LHCN-M2 (cell line): ENCODE measurements at places on chromosomes 4 and X. TPM values are rescaled to one million over a fixed set of nuclear protein-coding genes. Genes with fewer than 3 reads are reported as not detected.

GRCh38 chrX:18574591-18574990 lies 97.3 kb downstream of the RS1 start:
- DNase-seq: peak; percentile 85

GRCh38 chrX:30618160-30618765 lies 35.0 kb upstream of the GK start:
- peak; percentile 9 for DNase-seq

DNA sequence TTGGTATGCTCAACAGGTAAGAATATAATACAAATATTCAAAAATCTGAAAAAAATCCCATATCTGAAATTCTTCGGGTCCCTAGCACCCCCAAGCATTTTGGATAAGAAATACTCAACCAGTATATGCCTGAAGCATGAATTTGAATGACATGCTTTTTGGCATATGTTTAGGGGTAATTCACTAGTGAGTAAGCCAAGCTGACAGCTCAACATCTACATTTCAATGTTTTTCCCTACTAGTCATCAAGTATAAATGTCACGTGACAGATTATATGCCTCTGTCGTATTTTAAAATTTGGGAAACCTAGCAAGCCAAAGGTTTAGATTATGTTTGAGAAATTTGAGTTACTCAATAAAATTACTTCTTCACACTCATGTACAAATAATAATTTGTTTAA lies 125.1 kb downstream of the FGF16 start:
- DNase-seq: peak; percentile 37

DNA sequence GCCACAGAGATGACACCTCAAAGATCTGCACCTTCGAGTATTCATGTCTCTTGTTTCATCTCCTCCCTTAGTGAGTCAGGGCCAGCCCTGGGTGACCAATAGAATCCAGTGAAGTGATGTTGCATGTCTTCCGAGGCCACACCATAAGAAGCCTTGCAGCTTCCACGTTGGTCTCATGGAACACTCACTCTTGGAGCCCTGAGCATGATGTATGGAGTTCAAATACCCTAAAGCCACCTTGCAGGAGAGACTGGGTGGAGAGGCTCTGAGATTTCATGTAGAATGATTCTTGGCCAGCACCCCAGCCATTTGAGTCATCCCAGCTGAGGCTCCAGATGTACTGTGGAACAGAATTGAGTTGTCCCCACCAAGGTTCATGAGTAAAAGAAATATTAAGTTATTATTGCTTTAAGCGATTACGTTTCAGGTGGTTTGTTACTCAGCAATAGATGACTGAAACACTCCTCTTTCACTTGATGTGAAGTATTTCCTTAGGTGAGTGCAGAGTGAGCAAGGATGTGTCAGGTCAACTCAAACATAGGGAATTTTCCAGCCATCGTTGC lies 5.0 kb upstream of the RP2 start:
- no peak for DNase-seq

DNA sequence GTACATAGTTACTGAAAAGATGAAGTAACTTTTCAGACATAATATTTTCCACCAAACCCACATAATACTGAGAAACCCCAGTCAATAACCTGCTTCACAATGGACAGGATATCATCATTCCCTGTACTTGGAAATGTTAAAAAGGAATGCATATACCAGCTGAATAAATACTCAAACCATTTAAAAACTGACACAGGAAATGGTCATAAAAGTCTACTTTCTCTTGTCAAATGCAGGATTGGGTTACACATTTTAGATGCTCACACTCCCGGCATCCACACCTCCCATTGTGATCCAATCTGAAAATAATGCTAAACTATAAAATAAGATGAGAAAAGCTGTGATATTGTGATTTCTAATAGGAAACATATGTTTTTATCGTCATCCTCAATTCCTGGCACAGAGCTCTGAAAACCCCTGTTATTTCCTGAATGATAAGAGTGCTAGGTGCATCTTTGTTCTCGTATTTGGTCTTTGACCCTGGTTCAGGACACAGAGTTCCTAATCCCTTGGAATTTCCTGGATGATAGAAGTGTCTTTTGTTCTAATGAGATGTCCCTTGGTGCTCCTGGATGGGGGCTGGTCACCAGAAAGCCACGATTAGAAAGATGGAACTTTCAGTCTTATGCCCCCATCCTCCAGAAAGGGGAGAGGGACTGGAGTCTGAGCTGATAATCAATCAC lies 821.3 kb downstream of the TRIML1 start:
- DNase-seq: peak; percentile 71

DNA sequence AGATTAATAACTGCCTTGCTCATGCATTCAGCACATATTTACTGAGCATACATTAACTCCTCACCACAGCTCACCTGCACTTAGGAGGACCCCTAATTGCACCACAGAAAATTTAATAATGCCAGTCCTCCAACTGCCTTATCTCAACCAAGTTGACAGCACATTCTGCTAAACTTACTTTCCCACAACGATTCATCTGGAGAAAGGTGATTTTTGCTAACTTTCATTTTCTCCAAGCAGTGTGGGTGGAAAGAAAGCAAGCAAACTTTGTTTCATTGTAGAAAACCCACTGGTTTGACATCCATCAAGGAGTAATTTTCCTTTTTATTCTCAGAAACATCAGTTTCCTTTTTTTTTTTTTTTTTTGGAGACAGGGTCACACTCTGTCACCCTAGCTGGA lies 49.1 kb downstream of the RASGEF1B start:
- DNase-seq: no peak

DNA sequence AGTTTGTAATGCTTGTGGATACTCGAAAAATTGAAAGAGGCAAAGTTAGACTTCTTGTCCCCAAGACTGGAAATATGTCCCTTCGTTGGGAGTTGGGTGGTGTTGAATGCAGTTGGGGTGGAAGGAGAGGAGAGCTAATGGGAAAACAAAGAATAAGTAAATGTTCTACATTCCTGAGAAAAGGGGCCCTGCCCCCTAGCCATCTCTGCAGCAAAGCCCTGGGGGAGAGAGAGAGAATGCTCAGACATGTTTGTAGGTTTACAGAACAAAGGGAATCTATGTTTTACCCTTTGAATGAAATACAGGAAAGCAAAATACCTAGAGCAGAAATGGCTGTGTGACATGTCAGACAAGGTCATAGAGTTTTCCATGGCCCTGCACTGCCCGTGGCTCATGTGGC lies 88.1 kb downstream of the RASL11B start:
- DNase-seq: no peak

DNA sequence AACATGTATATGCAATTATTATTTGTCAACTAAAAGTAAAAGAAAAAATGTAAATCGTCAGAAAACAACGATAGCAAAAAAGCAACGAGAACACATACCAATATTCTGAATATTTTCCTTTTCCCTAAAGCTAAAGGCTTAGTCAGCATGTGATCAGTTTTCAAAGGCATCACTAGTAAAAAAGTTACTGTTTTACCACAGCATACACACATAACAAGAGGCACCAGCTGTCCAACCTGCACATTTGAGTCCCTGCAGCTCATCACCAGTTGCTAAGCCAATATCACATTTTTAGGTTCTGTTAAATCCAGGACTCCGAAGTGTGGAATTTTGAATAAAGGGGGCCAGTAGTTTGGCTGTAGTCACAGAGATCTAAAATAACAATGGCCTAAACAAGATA lies 203.8 kb downstream of the ADGRA3 start:
- DNase-seq: peak; percentile 40

DNA sequence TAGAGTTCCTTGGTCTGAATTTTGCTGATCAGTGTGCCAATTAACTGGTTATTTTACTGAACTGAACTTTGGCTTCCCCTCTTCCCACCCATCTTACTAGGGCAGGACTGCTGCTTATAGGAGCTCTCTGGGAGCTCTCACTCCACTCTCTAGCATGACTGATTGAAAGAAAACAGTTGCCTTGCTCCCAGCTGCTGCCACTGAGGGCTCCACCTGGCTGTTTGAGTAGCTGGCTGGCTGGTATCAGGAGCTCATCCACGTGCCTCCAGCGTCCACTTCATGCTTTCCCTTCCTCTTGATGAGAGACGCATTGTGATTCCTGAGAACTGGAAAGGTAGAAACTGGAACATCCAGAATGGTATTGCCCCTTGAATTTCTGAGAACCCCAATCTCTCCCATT lies 73.0 kb upstream of the KLHL13 start:
- no peak for DNase-seq

GRCh38 chr4:182924497-182924896 lies 7.3 kb upstream of the DCTD start:
- no peak for DNase-seq

DNA sequence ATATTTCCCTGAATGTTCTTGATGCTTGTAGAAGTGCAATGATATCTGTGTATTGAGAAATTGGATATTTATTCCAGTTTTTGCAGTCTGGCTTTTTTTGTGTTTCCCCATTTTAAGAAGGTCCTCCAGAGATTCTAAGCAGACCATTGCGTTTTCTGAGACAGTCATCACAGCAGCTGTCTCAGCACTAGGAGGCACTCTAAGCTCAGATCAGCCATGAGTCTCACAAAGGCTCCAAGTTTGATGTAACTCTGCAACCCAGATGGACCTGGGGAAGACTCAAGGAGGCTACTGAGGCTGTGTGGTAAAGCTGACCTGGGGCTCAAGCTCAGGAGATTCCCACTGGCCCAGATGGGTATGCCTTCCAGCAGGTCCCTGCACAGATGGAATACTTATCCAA lies 89.3 kb upstream of the CYLC1 start:
- no peak for DNase-seq

GRCh38 chr4:154854362-154854761 lies 73.3 kb downstream of the RBM46 start:
- DNase-seq: no peak

- DNase-seq: no peak
These were observed 138.0 kb upstream of the PJA1 start for GRCh38 chrX:69303231-69303630.

GRCh38 chr4:137700072-137700471 lies 167.8 kb upstream of the PCDH18 start:
- peak; percentile 13 for DNase-seq

DNA sequence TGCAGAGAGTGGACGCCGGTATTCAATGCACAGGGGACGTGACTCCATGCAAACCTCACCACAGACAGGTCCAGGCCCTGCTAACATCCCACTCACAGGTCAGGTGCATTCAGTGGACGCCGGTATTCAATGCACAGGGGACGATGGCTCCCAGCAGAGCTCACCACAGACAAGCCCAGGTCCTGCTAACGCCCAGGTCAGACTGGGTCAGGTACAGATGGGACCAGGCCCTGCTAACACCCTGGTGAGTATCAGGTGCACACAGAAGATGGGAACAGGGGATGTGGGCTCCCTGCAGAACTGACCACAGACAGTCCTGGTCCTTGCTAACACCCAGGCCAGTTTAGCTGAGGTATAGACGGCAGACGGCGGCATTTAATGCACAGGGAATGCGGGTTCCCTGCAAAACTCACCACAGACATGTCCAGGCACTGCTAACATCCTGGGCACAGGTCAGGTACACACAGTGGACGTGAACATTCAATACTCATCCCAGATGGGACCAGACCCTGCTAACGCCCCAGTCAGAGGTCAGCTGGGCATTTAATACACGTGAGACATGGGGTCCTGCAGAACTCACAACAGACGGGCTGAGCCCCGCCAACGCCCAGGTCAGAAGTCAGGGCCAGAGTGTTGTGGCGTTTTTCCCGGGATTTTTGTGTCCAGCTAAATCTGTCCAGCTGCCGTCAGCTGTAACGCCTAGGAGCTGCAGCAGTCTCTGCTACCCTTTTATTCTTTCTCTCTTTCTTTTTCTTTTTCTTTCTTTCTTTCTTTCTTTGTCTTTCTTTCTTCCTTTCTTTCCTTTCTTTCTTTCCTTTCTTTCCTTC lies 99.2 kb downstream of the SHOX start:
- DNase-seq: no peak

DNA sequence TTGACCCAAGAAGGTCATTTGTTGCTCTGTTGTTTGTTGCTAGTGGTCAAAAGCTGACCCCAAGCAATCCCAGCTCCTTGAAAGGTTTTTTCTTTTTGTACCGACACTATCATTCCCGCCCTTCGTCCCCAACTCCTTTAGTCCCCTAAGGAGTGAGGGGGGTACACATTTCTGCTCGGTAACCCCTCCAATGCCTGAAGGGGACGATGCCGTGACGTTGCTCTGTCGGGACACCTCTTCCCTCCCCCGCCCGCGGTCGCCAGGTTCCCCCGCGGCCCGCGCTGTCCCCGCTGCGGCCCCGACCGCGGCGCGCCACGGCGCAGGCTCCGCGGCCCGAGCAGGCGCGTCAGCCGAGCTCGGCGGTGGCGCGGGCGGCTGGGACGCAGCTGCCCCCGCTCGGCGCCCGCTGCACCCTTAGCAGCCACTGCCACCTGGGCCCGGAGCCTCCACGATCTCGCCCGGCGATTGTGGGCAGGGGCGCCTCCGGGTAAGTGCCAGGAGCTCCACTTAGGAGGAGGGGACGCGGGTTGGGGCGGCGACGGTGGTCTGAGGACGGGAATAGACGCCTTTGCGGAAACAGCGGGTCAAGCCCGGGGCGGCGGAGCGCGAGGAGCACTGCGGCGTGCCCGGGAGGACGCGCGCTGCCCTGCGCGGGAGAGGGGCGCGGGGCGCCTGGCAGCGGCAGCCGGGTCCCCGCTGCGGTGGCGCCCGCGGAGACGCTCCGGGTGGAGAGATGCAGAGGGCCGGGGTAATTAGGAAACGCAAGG lies at the start of gene GLRB:
Gene GLRB (plus strand): TSS at position 340 of the 767 bp plus-strand sequence. CDS start 1,875 bp downstream, outside the sequence.
- DNase-seq: peak; percentile 27

DNA sequence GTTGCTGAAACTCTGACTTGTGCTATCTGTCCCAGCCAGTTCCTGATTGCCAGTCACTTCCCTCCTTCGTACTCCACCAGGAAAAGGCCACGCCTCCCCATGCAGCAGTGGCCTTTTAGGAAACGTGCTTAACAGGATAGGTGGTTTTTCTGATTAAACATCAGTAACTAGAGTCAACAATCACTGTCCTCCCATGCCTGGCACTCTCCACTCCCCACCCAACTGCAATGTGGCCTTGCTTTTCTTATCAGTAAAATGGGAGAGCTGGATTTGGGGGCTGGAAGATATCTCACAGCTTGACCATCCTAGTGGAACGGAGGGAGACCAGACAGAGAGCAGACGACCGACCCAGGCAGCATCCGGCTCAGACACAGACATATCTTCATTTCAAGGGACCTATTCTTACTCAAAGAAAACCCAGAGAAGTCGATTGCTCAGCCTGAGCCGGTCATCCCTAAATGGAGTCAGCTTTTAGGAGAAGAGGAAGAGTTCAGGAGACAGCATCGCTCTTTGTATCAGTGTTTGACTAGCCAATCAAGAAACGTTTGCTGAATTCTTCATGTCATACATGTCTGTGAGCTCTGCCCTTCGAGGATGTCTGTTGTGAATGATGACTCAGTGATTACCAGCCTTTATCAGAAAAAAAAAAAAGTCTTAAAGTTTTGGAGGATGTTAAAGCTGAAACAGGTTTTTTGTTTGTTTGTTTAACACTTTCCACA lies 12.7 kb upstream of the UBA6 start:
- peak; percentile 62 for DNase-seq

GRCh38 chr4:7734651-7735260 lies 204.9 kb downstream of the AFAP1 start:
- no peak for DNase-seq

GRCh38 chr4:78710536-78710935 lies 65.6 kb upstream of the BMP2K start:
- peak; percentile 74 for DNase-seq

Gene SPANXD
- not detected in 2 replicates for total RNA-seq

Gene HS3ST1
- under 0.01 and 0.06 TPM in 2 replicates for total RNA-seq

Gene PALLD
- total RNA-seq: 143 and 176 TPM in 2 replicates

Gene GLRA2
- total RNA-seq: not detected in 2 replicates

Gene NLRP2B
- not detected in 2 replicates for total RNA-seq

Gene NAP1L2
- 0.06 TPM in 1 of 2 replicates, not detected in the other for total RNA-seq

Gene SLITRK4
- 3.0 and 5.6 TPM in 2 replicates for total RNA-seq

Gene PAK3
- total RNA-seq: not detected in 2 replicates

Gene USP26
- total RNA-seq: not detected in 2 replicates
